ENCODE measurements at places on chromosomes 2 and 18.

DNA sequence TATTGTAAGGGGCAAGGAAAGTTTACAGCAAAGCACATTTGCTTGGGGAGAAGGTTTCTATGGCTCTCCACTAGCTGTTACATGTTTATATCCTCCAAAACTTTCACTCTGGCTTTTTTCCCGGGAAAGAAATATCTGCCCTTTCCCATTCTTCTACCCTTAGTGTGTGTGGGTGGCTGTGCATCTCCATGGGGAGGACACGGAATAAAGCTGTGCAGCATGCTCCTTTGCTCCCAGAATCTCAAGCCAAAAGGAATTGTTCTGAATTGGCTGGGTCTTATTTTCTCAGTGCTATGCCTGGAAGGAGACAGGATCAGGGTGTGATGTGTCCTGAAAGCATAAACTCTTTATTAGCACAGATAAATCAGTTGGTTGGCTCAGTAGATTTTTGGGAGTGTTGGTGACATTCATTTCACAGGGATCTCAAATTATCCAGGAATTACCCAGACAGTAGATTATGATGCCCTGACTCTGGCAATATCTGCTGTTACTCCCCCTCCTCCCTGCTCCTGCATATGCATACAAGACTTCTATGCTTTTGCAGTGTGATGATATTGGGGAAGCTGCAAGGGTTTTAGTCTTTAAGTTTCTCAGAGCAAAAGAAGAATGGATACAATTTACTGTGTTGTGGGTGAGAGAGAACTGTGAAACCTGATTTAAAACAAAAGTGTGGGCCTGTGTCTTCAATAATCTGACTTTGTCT is 63.1 kb downstream of the PARD3B start:
- DNase-seq: no peak

GRCh38 chr2:73414696-73415095 is 29.1 kb downstream of the ALMS1 start:
- no peak for DNase-seq

- no peak for DNase-seq
These were observed 35.7 kb upstream of the MAT2A start for GRCh38 chr2:85503168-85503850.

DNA sequence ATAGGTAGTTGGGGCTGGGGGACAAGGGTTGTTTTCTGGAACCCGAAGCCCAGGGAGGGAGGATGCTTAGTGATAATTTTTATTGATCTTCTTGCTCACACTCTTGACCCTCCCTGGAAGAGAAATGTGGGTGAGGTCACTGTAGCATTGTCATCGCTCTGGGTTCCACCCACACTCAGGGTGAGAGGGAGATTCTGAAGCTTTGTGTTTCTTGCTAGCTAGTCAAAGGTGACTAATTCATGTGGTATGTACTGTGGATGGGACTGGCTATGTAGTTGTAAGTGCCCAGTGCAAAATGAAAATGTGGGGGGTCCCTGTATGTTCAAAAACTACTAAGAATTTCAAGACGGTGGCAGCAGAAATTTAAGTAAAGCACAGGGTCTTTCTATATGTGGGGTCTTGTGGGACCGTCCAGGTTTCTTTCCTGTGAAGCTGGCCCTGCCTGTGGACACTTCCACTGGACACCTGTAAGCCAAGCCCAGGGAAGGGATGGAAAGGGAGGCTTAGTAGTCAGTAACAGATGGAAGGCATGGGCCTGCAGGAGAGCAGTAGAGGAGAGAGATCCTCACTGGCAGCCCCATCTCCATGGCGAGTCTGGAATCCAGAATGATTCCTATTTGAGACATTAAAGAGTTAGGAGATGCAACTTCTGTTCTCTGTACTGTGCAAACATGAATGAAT is 35.0 kb downstream of the TSN start:
- no peak for DNase-seq

GRCh38 chr2:68714866-68715265 is 19.7 kb upstream of the ARHGAP25 start:
- no peak for DNase-seq

DNA sequence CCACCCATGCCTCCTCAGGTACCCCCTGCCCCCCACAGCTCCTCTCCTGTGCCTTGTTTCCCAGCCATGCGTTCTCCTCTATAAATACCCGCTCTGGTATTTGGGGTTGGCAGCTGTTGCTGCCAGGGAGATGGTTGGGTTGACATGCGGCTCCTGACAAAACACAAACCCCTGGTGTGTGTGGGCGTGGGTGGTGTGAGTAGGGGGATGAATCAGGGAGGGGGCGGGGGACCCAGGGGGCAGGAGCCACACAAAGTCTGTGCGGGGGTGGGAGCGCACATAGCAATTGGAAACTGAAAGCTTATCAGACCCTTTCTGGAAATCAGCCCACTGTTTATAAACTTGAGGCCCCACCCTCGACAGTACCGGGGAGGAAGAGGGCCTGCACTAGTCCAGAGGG is 803 bp upstream of the DES start:
- DNase-seq: no peak

- no peak for DNase-seq
These were observed 253.6 kb downstream of the LRRTM4 start for GRCh38 chr2:77268626-77269025.

- DNase-seq: no peak
These were observed 11.9 kb downstream of the CAPN10 start for GRCh38 chr2:240598311-240598911.

DNA sequence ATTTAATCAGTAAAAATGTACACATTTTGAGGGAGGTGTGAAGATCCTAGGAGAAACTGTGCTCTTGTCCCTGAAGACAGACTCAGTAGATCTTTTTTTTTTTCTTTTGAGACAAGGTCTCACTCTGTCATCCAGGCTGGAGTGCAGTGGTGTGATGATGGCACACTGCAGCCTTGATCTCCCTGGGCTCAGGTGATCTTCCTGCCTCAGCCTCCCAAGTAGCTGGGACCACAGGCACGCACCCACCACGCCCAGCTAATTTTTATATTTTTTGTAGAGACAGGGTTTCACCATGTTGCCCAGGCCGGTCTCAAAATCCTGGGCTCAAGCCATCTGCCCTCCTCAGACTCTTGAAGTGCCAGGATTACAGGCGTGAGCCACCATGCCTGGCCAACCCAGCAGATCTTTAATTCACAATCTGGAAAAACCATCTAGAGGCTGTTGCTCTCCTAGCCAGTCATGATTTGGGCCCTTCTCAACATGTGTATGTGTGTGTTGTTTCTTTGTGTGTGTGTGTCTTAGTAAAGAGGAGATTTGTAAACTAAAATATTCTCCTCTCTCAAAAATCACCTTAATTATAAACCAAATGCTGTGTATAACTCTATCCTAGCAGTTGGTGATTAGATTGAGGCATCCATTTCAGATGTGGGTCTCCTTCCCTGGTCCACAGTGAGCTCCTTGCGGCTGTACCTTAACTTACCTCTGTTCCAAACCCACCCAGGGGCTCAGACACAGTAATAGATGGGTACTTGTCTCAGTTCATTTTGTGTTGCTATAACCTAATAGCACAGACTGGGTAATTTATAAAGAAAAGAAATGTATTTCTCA is 3.9 kb upstream of the MYCN start:
- no peak for DNase-seq

- DNase-seq: no peak
These were observed 560.3 kb downstream of the ARHGAP15 start for GRCh38 chr2:143689541-143689940.

DNA sequence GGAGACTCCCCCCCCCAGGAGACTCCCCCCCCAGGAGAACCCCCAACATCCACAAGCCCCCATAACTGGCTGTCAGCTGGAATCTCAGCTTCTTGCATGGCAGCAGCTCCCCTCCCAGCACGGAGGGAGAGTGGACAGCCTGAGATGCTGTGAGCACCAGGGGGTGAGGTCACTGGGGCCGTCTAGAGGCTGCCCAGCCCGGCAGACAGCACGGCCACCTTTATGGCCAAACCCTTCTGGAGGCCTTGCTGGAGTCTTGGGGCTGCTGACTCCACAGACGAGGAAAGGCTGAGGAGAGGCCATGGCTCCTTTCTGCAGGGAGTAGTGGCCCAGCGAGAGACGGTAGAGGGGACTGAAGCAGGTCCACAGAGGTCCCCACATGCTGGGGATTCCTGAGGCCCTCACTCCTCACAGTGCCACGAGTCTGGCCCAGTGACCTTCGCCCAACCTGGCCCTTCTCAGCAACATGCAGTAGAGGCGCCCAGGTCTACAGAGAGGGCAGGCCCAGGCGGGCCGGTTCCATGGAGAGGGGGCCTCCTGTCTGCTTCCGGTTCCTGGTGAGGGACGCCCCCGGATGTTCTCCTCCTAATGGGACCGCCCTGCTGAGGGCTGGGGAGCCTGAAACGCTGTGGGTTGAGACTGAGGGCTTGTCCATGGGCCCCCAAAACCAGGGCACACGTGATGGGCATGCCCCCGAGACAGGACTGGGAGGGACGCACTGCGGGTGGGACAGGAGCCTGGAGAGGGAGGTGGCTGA is 122.6 kb upstream of the CTDP1 start:
- DNase-seq: no peak

DNA sequence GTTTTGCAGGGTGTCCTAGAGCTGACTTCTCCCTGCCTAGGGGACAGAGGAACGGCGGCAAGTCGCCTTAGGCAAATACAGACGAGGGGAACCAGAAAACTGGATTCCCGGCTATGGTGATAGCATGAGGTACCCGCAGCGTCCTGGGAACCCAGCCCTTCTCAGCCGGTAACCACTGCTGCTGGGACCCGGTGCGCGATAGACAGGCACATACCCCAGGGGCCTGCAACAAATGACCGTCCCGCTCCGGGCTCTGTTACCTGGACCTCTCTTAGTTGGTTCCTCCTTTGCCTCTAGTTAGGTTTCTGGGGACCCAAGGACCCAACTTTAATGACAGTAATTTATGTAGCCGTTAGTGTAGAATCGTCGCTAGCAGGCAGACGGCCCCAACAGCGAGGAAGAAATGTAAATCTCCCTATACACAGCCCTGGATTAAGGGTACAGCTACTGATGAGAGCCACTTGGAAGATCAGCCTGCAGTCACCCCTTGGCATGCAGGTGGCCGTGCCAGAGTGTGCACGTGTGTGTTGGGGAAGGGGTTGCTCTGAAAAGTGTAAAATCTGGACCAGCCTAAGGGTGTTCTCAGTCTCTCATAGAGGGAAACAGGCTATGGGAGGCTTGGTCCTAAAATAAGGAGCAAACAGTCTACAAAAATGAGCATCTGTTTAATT is 819 bp upstream of the SERPINE2 start:
- no peak for DNase-seq

- no peak for DNase-seq
These were observed 227.7 kb downstream of the GPD2 start for GRCh38 chr2:156663757-156664409.

DNA sequence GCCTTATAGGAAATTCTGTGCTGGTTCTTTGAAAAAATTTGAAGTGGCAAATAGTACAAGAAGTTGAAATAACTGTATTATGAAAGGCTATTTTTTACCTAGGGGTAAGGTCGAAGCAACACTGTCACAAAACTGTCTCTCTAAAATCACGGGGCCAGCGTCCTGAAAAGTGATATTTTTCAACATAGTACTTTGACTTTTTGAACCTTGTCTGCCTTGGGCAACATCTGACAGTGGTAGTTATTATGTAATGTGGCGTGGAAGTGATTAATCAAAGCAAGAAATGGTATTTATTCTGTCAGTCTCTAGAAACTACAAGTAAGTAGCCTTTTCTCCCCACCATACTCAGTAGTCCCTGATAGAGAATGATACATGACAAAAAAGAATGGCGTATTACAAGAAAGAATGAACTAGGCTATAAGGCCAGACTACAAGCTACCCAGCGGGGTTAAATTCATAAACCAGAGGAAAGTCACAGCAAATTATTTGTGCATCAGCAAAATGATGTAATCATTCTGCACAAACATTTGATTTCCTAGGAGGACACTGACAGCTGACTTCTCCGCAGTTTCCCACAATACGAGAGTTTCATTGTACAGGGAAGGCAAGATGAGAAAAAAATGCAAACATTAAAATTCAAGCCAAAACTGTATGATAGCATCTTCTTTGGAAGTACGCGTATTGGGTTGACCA is 9.8 kb downstream of the GEN1 start:
- DNase-seq: no peak

GRCh38 chr2:105712166-105712915 is 32.4 kb upstream of the NCK2 start:
- DNase-seq: no peak

DNA sequence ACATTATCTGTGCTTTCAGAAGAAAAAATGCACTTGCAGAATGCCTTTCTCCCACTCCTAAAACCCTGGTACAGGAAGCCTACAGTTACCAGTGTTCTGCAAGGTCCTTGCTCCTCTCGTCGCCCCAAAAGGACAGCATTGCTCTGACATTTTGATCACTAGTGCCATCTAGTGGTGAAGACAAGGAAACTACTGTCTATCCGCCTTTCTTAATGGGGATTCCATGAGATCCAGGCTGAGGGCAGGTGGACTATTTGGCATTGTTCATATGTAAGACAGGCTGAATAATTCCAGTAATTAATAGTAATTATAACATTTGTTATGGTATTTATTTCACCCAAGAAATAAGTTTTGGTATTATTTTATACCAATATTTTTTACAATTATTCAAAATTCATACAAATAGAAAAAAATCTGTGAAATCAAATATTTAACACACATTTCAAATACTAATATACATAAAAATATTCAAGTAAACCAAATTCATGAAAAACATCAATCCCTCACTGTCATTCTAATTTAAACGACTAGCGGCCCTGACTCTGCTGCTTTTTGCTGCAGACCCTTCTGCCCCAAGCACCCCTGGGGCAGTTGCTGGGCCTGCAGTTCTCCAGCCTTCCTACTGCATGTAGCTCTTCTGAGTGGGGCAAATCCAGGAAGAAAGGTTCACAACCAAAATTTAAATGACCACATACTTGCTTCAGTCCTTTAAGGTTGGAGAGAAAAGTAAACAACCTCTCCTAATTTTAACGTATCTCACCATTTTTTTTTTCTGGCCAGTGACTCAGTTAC is 19.0 kb downstream of the TPGS2 start:
- no peak for DNase-seq

DNA sequence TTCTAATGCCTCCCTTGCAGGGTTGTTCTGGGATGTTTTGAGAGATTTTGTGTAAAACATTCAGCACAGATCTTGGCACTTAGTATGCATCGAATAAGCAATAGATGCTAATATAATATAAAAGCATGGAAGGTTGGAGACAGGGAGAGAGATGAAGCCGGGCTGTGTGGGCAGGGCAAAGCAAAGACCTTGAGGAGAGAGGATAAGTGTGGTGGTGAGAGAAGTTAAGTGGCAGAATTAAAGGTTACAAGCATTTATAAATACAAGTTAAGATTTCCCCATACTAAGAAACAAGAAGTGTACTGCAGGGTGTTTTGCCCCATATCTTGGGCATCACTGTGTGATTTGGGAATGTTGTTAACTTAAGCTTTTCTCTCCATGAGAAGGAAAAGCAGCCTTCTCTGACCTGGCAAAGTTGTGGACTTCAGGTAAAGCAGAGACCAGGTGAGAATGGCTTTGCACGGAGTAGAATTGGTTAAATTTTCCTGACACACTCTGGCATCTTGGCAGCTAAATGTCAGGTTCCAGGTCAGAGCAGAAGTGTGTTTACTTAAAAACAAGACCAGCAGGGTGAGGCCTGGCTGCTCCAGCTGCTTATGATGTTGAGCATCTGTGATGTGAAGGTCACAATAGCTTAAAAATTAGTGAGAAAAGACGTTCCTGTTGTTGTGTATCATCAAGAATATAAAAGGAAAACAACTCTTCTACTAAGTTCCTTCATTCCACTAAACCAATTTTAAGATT is 288.5 kb upstream of the HNMT start:
- DNase-seq: no peak

- no peak for DNase-seq
These were observed 47.2 kb downstream of the EML6 start for GRCh38 chr2:54770676-54771075.

Data from stimulated activated CD4-positive, alpha-beta T cell treated with anti-CD3 and anti-CD28 coated beads, Interleukin-1b, Interleukin-23, amount 100 ng/mL, for 24 hours (primary cell).